ENCODE measurements at places on chromosomes 12 and 14.
A peak's percentile ranks its signal among the peaks of the same experiment; 100 is the strongest.

DNA sequence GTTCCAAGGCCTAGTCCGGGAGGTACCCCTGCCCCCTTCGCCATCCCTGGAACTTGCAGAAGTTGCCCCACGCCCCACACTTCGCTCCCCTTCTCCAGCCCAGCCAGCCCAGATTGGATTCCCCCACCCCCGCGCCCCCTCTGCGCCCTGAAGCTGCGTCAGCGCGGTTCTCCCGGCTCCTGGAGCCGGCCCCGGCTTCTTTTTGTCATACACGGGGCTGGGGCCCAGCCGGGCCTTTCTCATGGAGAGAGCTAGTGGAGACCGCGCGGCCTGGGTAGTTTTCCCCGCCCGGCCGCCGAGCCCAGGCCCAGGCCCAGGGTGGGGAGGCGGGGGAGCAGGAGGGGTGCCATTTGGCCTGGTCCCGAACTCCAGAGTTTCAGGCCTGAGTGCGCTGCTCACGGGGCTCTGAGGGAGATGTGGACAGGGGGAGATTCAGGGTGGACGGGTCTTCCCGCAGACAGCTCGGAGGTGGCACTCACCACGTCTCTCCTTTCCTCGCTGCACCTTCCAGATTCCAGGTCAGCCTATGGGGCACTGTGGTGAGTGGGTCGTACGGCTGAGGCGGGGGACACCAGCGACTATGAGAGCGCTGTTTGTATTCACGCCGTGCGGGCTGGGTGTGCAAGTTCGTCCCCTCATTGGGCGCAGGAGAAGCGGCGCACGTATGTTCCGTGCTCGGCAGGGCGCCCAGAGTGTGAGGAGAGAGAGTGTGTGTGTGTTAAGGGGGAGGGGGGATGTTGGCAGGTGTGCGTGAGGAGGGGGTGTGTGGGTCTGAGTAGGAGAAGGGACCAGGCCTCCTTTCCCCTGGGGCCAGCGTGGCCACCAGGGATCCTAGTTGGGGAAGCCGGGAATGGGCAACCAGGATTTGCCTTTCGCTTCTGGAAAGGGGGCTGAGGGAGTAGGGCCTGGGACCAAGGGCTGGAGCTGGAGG is 785 bp upstream of the LHX5 start:
- no peak for DNase-seq

DNA sequence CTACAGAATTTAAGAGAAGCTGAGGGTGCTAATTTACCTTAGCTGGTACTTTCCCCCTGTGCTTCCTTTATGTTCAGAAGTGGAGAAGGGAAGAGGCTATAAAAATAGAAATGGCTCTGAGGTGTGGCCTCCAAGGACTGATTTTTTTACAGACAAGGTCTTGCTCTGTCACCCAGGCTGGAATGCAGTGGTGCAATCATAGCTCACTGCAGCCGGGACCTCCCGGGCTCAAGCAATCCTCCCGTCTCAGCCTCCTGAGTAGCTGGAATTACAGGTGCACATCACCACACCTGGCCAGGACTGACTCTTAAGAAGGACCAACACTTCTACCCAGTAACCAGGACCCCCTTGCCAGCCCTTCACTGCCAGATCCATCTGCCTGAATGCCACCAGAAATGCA is 23.9 kb upstream of the NAP1L1 start:
- DNase-seq, result no peak

GRCh38 chr14:96911499-96912149 is 114.4 kb downstream of the VRK1 start:
- no peak for DNase-seq

- no peak for DNase-seq
Measured at GRCh38 chr14:71621276-71621675, 311.0 kb upstream of the RGS6 start.

- no peak for DNase-seq
Measured at GRCh38 chr12:24778486-24779304, 170.2 kb downstream of the BCAT1 start.

DNA sequence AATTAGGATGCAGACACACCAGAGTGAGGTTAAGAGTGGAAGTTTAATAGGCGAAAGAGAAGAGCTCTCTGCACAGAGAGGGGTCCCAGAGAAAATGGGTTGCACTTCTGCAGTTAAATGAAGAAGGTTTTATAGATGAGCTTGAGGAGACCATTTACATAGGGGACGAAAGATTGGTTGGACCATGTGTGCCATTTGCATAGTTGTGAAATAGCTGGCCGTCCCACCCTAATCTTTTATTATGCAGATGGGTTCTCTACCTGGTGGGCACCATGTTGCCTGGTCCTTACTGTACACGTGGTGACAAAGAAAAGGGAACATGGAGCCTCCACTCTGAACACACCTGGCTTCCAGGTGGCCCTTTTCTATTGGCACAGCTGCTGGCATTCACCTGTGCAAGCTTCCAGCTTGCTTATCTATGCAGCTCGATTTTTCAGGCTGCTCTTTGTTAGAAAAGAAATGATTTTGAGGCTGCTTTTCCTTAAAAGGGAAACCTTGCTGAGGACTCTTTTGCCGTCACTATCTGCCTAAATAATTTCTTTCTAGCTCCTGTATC is 67.1 kb upstream of the SRSF5 start:
- no peak for DNase-seq

- DNase-seq, result peak; percentile 81
Measured at GRCh38 chr14:61965030-61965745, 203.0 kb downstream of the SNAPC1 start.

- DNase-seq, result no peak
Measured at GRCh38 chr14:103697206-103697602, 18.0 kb downstream of the XRCC3 start.

GRCh38 chr12:57127726-57128518 is at the start of gene LRP1:
Gene LRP1, plus strand, starts transcription at chr12:57128483. Its CDS starts 482 bp downstream, at chr12:57128965.
- DNase-seq, result no peak

GRCh38 chr12:32736445-32736844 is 19.3 kb downstream of the YARS2 start:
- DNase-seq, result no peak

- no peak for DNase-seq
Measured at GRCh38 chr14:84087986-84088531, 1441.9 kb upstream of the FLRT2 start.

DNA sequence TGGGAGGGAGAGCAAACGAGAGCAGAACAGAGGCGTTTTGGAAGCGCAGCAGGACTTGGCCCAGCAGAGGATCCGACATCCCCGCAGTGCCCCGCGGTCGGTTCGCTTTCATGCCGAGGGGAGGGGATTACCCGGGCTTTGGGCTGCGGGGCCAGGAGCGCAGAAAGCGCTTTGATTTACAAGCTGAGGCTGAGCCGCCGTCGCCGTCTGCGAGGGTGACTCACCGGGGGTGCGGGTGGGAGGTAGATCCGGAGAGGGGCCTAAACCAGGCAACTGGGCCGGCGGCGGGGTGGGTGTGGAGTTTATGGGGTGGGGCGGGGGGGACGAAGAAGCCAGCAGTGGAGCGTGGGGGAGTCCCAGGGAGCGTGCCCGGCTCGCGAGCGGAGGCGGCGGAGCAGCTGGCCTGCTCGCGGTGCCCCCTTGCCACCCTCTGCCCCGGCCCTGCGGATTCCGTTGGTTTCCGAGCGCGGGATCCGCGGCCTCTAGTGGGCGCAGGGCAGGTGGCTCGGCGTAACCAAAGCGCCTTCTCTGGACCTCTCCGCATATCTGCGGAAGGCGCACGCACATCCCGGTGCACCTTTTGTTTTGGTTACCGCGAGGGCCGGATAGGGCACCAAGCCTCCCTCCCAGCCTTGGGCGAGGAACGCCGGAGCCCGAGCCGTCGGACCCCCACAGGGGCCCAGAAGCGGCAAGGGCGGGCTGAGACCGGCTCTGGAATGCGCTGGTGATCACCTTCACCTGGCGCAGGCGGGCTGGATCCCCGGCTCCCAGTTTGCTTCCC is 2.6 kb downstream of the SIX4 start:
- DNase-seq, result no peak

- no peak for DNase-seq
Measured at GRCh38 chr12:112635036-112635435, 156.5 kb upstream of the RPH3A start.

- DNase-seq, result peak; percentile 91
Measured at GRCh38 chr14:71372411-71372838, 465.2 kb downstream of the PCNX1 start.

DNA sequence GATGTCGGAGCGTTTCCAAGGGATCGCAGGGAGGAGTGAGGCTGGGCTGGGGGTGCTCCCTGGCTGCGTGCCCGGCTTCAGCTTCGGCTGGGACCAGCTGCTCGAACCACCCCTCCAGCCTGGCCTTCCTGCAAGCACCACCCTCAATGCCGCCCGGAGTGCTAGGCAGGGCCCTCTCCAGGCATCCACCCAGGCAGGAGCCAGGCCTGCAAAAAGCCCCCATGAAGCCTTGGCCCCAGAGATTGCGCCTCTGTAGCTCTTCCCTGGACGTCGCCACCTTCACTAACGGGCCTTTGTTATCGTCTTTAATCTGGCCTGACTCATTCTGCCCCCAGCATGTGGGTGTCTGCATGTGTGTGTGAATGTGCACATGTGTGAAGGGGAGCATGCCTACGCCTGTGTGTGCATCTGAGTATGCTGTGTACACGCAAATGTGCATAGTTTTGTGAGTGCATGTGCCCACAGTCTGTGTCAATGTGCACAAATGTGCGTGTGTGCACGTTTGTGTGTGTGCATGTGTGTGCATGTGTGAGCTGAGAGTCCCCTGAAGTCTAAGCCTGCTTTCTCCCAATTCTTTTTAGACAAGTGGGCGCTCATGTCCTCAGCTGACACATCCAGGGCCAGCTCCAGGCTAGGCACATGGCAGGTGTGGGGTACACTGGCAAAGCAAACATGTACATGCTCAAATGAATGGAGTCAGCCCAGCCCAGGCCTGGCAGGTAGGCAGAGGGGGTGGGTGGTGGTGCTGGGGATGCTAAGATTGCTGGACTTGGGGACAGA is 195.4 kb upstream of the C14orf180 start:
- no peak for DNase-seq

- DNase-seq, result no peak
Measured at GRCh38 chr14:67987606-67988005, 168.0 kb downstream of the RAD51B start.

GRCh38 chr12:64269161-64269560 is 47.1 kb upstream of the KICS2 start:
- DNase-seq, result no peak

DNA sequence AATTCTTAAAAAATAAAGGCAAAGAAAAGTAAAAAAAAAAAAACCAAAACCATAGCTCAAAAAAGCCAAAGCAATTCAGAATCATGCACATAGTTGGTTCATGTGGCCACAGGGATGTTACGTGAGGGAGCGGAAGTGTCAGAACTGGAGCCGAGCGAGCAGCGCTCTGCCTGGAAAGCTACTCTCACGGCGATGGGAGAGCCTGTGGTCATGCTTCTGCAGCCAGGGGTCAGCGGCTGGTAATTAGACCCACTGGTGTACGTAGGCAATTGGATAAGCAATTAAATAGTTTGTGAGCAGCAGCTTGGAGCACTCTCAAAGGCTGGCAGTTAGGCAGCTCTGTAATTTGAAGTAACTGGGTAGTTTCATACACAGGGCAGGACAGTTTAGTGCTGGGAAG is 58.1 kb downstream of the TRHDE start:
- peak; percentile 35 for DNase-seq

DNA sequence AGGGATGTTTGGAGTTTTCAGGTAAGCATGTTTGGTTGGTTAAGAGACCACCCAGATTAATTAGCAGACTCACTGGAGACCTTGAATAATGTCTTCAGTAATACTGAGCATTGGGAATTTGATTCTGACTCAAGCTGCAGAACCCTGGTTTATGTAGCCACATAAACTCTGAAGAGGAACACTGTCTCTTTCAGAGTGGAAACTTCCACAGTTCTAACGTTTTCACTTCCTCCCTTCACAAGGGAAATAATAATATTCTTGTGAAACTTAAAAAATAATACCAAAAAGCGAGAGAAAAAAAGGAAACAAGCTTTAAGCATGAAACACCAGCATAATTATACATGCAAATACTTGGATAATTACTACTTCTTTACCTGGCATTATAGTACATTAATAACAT is 40.0 kb upstream of the ST8SIA1 start:
- DNase-seq, result no peak

DNA sequence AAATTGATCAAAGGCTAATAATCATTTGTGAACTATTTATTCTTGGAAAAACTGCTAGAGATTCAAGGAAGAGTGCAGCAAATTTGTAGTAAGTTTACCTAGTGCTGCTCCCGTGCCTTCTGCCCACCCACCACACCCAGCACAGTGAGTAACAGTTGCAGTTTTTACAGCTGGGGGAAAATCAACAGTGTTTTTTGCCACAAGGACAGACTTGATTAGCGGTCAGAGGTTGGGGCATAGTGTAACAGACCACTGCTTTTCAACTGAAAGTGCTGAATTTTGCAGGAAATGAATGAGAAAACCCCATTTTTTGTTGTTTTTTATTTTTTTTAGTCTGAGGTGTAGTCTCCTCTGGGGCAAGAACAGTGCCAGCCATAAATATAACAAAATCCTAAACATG is 7.5 kb upstream of the KLRK1 start:
- no peak for DNase-seq

- no peak for DNase-seq
Measured at GRCh38 chr12:72432037-72432604, 160.0 kb downstream of the TRHDE start.

DNA sequence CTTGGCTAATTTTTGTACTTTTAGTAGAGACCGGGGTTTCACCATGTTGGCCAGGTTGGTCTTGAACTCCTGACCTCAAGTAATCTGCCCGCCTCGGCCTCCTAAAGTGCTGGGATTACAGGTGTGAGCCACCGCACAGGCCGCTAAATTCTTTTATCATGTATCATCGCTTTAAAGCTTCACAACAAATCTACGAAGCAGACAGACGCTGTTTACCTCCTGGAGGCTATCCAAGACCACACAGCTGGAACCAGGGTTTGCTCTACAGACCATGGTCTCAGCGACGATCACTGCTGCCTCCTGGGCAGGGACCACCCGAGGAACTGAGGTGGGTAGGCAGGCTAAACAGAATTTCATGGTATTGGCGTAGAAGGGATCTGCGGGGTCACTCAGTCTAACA is 27.2 kb downstream of the KRT80 start:
- DNase-seq, result no peak

- DNase-seq, result no peak
Measured at GRCh38 chr12:109084425-109084824, 8.8 kb downstream of the ALKBH2 start.

DNA sequence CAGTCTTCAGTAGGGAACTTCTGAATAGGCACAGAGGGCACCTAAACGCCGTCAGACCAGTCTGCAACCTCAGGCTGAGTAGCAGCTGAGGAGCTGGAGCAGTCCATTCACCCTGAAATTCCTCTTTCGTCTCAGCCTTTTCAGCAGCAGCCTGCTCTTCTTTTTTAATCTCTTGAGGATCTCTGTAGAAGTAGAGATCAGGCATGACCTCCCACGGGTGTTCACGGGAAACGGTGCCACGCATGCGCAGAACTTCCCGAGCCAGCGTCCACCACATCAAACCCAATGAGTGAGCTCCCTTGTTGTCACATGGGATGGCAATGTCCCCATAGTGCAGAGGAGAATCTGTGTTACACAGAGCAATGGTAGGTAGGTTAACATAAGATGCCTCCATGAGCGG is 11.1 kb upstream of the MARK3 start:
- no peak for DNase-seq

All from retinal pigment epithelial cell (primary cell).